ENCODE measurements at places on chromosomes 7 and 10. TPM values are rescaled to one million over a fixed set of nuclear protein-coding genes. Genes with fewer than 3 reads are reported as not detected.
A peak's percentile ranks its signal among the peaks of the same experiment; 100 is the strongest.

GRCh38 chr10:57260175-57260574, 899.1 kb upstream of the ZWINT start:
- no peaks in the 10 kb centered on the region for H3K4me1 ChIP-seq
- DNase-seq, result no peak
- H3K27me3 ChIP-seq, result no peaks in the 10 kb centered on the region
- H3K4me3 ChIP-seq, result no peak overlapping the region
- H3K27ac ChIP-seq, result no peak overlapping the region

SFRP4 gene
- 54.2 TPM for total RNA-seq

CPA2 gene
- total RNA-seq, result under 0.01 TPM

- no peaks in the 10 kb centered on the region for H3K27me3 ChIP-seq
- no peaks in the 10 kb centered on the region for H3K4me1 ChIP-seq
- no peak for DNase-seq
- no peak overlapping the region for H3K27ac ChIP-seq
- H3K4me3 ChIP-seq, result no peak overlapping the region
- H3K36me3 ChIP-seq, result no peaks in the 10 kb centered on the region
Observed at GRCh38 chr10:32070645-32071044, 14.4 kb upstream of the KIF5B start.

- no peaks in the 10 kb centered on the region for H3K36me3 ChIP-seq
- H3K4me1 ChIP-seq, result peaks cover 10% of the 10 kb centered on the region
- peak overlapping the region; percentile 95 for H3K4me3 ChIP-seq
Observed at GRCh38 chr10:124916098-124916584, 25.8 kb upstream of the ZRANB1 start.

GBX1 gene
- not detected for total RNA-seq

DNA sequence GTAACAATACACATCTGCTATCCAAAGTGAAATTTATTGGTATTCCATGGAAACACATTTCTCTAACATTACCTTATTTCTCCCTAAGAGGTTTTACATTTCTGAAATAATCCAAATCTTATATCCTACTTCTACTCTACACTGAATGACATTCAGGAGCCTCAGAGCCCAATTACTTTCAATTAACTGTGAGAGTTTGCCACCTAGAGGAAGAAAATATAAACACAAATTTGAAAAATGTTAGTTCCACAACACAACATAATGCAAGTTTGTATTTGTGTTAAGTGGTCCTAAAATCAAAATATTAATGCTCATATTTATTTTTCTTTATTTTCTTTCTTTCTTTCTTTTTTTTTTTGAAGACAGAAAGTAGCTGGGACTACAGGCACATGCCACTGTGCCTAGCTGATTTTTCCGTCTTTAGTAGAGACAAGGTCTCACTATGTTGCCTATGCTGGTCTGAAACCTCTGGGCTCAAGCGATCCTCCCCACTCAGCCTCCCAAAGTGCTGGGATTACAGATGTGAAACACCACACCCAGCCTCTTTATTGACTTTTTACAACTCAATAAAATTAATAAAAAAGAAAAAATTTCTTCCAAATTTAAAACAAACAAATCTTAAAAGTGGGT, 46.0 kb downstream of the ATAD1 start:
- no peak overlapping the region for H3K27ac ChIP-seq

DNA sequence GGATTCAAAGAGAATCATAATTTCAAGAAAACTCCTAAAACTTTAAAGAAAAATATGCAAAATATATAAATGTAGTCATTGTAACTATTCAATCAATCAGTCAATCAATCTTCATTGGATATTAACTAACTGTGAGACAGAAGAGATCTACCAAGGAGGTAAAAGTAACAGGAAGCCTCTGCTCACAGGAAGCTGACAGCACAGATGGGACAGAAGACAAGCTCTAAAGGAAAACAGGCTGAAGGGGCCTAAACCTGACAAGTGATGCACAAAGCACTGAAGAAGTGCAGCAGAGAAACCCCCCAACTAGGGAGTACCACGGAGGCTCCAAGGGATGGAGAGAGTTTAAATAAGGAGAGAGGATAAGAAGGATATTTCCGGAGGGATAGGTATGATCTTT, 173.0 kb downstream of the SKAP2 start:
- H3K4me1 ChIP-seq, result peaks cover 11% of the 10 kb centered on the region
- no peak overlapping the region for H3K4me3 ChIP-seq
- H3K27ac ChIP-seq, result no peak overlapping the region
- H3K36me3 ChIP-seq, result no peaks in the 10 kb centered on the region

DNA sequence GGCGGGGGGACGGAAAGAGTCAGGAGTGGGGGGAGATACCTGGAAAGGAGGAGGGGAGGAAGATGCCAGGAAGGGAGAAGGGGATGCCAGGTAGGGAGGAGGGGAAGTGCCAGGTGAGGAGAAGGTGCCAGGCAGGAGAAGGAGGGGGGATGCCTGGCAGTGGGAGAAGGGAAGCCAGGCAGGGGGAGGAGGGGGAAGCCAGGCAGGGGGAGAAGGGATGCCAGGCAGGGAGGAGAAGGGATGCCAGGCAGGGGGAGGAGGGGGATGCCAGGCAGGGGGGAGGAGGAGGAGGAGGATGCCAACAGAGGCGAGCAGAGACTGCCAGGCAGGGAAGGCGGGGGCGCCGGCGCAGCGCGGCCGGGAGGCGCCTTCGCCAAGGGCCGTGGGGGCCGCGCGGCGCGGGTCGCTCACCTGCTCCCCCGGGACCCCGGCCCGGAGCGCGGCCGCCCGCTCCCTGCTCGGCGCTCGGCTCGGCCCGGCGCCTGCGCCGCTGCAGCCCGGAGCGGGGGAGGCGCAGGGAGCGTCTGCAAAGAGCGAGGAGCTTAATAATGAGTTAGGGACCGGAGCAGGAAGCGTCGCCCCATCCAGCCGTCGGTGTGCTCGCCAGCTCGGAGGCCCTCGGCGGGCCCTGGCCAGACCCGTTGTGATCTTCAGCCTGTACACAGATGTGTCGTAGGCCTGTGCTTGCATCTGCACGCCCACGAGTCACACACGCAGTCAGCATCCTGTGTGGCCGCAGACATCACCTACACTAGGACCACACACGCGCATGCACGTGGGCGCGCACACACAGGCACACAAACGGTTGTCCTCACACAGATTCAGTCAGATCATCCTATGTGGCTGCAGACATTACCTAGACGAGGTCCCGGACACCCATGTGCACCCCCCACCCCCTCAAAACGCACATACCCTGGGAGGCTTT, 28.4 kb upstream of the SMARCD3 start:
- H3K36me3 ChIP-seq, result no peaks in the 10 kb centered on the region
- H3K4me3 ChIP-seq, result peak overlapping the region; percentile 36
- peaks cover 7% of the 10 kb centered on the region for H3K27me3 ChIP-seq
- H3K4me1 ChIP-seq, result no peaks in the 10 kb centered on the region

- H3K36me3 ChIP-seq, result no peaks in the 10 kb centered on the region
- no peak overlapping the region for H3K4me3 ChIP-seq
- H3K4me1 ChIP-seq, result no peaks in the 10 kb centered on the region
- no peak for DNase-seq
Observed at GRCh38 chr7:87456247-87456646, 19.2 kb downstream of the ABCB4 start.

GRCh38 chr10:123147635-123148413, at the start of gene HMX2:
HMX2 (plus strand) TSS chr10:123148136; CDS start chr10:123148379, 243 bp downstream.
- H3K27ac ChIP-seq, result no peak within 1 kb of the TSS
- peaks cover 92% of the 10 kb centered on the region for H3K27me3 ChIP-seq
- no peaks in the 10 kb centered on the region for H3K4me1 ChIP-seq
- no peaks in the 10 kb centered on the region for H3K36me3 ChIP-seq
- no peak within 1 kb of the TSS for H3K4me3 ChIP-seq

- no peaks in the 10 kb centered on the region for H3K27me3 ChIP-seq
- peaks cover 16% of the 10 kb centered on the region for H3K4me1 ChIP-seq
- no peak overlapping the region for H3K27ac ChIP-seq
- H3K36me3 ChIP-seq, result peaks cover 14% of the 10 kb centered on the region
- DNase-seq, result no peak
Observed at GRCh38 chr10:33257439-33258080, 76.9 kb downstream of the NRP1 start.

GRCh38 chr10:124092250-124092859, 1.0 kb downstream of the CHST15 start:
- no peaks in the 10 kb centered on the region for H3K4me1 ChIP-seq
- H3K36me3 ChIP-seq, result no peaks in the 10 kb centered on the region
- H3K27me3 ChIP-seq, result peaks cover 2% of the 10 kb centered on the region
- no peak overlapping the region for H3K27ac ChIP-seq
- H3K4me3 ChIP-seq, result peak overlapping the region; percentile 55

- no peaks in the 10 kb centered on the region for H3K27me3 ChIP-seq
- DNase-seq, result no peak
- no peaks in the 10 kb centered on the region for H3K36me3 ChIP-seq
Observed at GRCh38 chr7:80047856-80048459, 86.7 kb upstream of the GNAI1 start.

FEZF1 gene
- total RNA-seq, result not detected

RPP30 gene
- 32.2 TPM for total RNA-seq

GRCh38 chr10:42177077-42177792, 461.1 kb downstream of the ZNF33B start:
- no peaks in the 10 kb centered on the region for H3K36me3 ChIP-seq
- no peak overlapping the region for H3K4me3 ChIP-seq
- H3K4me1 ChIP-seq, result no peaks in the 10 kb centered on the region
- DNase-seq, result no peak
- no peak overlapping the region for H3K27ac ChIP-seq
- no peaks in the 10 kb centered on the region for H3K27me3 ChIP-seq

GRCh38 chr7:77697535-77697831, 1.2 kb downstream of the RSBN1L start:
- no peaks in the 10 kb centered on the region for H3K27me3 ChIP-seq
- H3K4me1 ChIP-seq, result peaks cover 2% of the 10 kb centered on the region
- DNase-seq, result no peak
- no peaks in the 10 kb centered on the region for H3K36me3 ChIP-seq
- peak overlapping the region; percentile 88 for H3K27ac ChIP-seq

CPN1 gene
- total RNA-seq, result not detected

- no peaks in the 10 kb centered on the region for H3K36me3 ChIP-seq
- no peaks in the 10 kb centered on the region for H3K27me3 ChIP-seq
- no peak overlapping the region for H3K27ac ChIP-seq
- no peaks in the 10 kb centered on the region for H3K4me1 ChIP-seq
- H3K4me3 ChIP-seq, result no peak overlapping the region
Observed at GRCh38 chr7:64590971-64591370, 28.1 kb upstream of the ZNF680 start.

DNA sequence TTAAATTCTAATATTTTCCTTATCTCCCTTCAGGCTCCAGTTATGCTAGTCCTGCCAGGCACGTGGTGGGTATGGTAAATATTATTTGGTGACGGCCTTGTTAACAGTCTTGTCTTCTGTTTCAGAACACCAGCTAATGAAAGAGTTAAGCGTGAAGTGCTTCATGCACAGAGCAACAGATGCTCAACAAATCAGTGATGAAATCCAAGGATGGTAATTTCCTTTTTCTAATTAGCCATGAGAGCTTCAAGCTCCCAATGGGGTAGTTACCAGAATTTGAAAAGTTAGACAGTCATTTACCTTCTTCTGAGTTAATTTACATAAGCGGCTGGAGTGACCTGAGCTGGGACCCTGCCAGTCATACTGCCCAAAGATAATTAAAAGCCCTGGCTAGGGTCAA, 1.9 kb upstream of the OTUD1 start:
- no peaks in the 10 kb centered on the region for H3K27me3 ChIP-seq
- no peak for DNase-seq
- H3K36me3 ChIP-seq, result no peaks in the 10 kb centered on the region
- H3K27ac ChIP-seq, result no peak overlapping the region
